ENCODE measurements at places on chromosomes 4 and X.

- DNase-seq, result no peak
Measured at GRCh38 chrX:119999087-119999634, 55.6 kb upstream of the NKAP start.

GRCh38 chrX:126723881-126724280 lies 95.6 kb upstream of the PRR32 start:
- DNase-seq, result no peak

GRCh38 chr4:113524505-113525186 lies 236.9 kb downstream of the CAMK2D start:
- DNase-seq, result no peak

DNA sequence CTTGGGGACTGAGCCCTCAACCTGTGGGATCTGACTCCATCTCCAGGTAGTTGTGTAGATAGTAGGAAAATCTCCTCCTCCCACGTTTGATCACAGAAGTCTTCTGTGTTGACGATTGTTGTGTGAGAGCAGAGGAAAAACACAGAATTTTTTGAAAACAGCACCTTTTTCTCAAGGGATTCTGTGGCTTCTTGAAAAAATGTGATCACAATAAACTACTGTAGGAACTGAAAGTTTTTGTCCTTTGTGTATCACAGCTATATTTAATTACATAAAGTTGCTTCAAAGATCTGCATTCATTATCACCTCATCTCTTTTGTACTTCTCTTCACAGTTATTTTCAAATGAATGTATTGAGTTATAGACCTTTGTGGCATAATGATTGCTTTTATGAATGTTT lies 85.1 kb downstream of the AFF1 start:
- DNase-seq, result no peak

DNA sequence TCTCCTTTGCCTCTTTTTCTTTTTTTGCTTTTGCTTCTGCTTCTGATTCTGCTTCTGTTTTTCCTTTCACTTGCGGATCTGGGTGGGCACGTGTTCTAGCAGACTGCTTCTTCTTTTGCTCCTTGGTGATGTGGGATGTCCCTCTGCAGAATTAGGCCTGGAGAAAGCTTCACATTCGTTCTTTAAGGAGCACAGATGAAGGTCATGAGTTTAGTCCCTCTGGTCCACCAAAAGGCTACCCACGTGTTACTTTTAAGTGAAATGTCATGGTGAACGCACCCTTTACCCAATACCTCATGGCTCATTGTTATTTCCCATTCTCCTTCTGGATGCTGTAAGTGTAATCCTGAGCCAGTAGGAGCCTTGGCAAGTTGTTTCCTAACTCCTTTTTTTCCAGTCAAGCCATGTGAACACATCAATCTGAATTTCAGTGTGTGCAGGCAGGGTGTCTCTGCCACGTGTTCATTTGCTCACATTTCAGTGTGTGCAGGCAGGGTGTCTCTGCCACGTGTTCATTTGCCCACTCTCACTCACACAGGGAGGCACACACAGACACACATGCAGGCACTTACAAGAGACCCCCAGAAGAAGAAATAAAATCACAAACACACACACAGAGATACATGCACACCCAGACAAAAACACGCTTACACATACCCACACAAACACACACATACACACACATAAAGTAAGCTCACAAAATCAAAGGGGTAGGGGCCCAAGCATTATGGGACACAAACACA lies 36.9 kb downstream of the NBDY start:
- DNase-seq, result no peak

Data from stimulated activated CD8-positive, alpha-beta memory T cell treated with anti-CD3 and anti-CD28 coated beads, Interleukin-4, amount 100 ng/mL, for 4 hours (primary cell).